ENCODE measurements at places on chromosomes 13 and 19.

GRCh38 chr13:92054389-92054788 is 656.0 kb downstream of the GPC5 start:
- no peak for DNase-seq

DNA sequence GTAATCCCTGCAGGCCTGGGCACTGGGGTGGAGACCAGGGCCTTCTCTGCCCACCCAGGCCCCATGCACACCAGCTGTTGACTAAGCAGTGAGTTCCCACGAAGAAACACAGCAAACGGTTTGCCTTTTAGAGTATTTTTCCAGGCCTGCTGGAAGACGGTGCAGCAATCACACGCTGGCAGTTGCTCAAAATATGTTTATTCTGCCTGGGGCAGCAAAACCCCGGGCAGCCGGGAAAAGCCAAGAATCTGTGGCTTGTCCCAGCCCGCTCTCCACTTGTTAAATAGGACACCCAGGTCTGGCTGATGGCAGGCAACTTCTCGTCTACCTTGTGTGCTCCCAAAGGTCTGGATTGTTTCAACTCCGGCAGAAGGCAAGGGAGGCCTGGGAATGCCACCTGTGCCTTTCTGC is 40.8 kb downstream of the GGACT start:
- DNase-seq: no peak

DNA sequence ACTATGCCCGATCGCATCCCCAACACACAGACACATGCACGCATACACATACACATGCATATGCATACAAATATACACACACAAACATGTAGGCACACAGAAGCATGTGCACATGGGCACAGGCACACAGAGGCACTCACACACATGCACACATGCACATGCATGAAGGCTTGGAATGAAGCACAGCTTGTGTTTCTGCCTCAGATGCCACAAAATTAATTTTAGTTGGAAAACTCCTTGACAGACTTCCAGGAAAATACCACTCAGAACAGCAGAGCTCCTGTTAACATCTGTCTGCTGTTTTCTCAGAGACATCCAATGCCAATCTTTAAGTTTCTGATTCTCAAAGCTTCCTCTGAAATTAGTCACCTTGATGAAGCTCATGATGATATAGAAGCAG is 532.7 kb downstream of the RFC3 start:
- DNase-seq: no peak

DNA sequence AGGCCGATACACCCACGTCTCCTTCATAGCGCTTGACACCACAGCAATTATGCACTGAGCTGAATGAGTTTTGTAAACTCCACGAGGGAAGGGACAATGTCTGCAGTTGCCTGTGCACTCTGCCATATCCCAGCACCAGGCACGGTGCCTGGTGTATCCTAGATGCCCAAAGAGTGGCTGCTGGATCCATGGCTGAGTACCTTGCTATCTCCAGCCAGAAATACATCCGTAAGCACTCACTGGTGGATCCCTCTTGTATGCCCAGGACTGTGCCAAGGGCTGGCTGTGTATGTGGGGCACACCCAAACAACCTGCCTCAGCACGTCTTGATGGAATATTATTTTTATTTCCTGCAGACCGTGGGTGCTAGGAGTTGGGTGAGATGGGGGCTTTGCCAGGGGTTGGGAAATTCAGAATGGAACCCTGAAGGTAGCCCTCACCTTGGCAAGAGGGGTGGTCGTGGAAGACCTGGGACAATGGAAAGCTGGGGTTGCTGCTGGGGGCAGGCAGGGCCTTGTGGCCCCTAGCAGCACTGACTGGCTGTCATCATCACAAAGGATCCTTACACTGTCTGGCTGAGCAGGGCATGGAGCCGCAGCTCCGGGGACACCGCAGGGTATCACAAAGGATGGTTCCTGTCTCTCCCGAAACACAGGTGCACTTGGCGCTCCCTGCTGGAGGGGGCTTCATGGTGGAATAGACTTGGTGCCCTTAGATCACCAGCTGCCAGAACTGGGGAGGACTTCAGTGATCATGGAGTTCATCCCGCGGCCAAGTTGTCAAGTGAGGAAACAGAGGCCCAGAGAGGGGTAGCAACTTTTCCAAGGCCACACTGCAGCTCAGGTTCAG is 131.3 kb downstream of the URI1 start:
- peak; percentile 48 for DNase-seq

DNA sequence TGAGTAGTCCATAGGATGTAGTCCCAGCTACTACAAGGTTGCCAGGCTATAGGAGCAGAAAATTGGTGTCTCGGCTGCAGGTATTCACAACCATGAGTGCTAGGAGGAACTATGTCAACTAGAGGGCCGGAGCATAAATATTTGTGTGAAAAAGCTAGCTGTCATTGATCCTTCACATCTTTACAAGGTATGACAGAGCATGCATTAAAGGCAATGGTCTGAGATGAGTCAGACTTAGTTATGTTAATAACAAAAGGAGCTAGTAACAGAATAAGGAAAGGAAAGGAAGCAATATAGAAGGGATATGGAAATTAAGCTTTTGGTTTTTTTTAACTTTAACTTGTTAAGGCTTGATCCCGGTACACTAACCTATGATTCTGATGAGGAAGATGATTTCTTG is 40.9 kb upstream of the PSG9 start:
- no peak for DNase-seq

- DNase-seq: no peak
Observed at GRCh38 chr19:18612051-18612771, 459 bp upstream of the TMEM59L start.

- DNase-seq: no peak
Observed at GRCh38 chr13:112441226-112441625, 65.1 kb downstream of the SPACA7 start.

DNA sequence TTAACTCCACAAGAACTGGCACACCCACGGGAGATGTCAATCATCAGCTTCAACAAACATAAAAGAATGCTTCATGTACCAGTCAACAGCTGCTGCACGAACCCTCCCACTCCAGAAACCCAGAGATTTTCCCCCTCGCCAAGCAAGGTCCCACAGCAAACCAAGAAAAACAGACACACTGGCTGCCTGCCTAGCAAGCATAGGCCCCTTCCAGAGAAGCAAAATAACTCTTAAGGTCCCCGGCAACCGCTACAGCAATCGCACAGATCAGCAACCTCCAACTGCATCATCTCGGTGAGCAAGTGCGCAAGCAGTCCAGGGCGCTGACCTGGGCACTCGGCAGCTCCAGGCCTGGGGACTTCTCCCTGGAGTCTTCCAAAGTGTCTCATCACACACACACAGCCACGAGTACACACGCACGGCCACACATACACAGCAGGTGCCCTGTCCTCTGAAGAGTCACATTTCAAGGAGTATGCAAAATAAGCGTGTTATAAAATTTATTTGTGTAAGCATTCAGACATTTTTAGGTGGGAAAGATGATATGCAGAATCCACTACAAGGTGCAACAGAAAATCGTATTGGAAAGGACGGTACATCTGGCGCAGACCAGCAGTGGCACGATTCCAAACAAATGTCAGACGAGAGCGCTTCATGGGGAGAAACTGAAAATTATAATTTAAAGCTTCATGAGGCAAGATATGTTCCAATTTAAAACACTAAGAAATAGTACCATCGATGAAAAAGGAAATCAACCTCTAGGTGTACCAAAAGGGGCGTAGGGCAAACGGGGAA is 125.0 kb downstream of the STK24 start:
- no peak for DNase-seq

DNA sequence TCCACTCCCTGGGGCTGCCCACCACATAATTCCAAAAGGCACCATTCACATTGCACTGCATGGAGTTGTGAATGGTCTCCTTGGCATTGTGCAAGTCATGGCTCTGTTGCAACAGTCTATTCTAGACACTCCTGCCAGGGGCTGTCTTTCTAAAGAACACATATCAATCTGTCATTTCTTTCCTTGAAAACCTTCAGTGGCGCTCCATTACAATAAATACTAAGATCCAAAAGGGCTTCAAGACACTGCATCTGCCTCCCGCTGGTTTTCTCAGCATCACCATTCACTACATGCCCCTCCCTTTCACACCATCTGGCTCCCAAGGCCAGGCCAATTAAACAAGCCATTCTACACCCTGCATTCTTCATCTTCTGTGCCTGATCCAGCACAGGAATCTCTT is 32.2 kb upstream of the TM9SF2 start:
- DNase-seq: peak; percentile 73

- no peak for DNase-seq
Observed at GRCh38 chr13:104784891-104785290, 1718.7 kb upstream of the SLC10A2 start.

DNA sequence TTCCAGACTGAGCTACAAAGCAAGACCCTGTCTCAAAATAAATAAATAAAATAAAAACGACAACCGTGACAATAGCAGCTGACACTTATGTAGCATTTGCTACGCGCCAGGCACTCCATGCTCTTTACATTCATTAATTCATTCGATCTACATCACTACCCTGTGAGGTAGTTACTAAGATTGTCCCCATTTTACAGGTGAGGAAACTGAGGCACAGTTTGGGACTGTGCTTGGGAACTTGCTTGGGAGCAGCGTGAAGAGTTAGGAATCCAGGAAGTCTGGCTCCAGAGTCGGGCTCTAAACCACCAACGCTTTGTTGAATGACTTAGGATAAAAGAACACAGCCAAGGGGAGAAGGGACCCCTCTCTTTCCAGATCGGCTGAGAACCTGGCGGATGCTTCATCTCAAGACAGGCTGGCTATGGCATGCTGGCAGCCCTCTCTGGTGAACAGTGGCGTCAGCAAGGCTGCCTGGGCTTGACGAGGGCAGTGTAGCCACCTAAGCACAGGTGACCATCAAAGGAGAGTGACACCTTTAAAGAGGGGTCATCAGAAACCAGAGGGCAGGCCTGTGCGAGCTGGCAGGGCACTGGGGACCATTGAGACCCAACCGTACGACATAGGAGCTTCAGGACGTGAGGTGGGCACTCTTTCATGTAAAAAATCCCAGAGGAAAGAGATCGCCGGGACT is 591 bp downstream of the DOHH start:
- DNase-seq: no peak

DNA sequence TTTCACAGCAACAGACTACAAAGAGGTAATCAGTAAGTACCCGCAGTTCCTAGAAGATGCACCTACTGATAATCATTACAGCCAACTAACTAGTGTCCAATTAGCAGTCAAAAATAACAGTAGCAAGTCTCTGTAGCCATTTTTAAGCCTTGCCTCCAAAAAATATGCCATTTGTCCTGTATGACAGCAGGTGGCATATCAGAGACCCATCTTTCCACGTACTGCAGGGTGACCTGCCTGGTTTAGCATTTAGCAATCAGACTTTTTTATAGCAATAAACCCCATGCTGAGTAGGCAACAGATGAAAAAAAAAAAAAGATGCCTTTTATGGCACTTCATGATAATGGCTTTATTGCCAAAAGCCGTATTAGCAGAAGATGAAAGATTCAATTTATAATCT is 155.3 kb upstream of the LSM14A start:
- DNase-seq: no peak

DNA sequence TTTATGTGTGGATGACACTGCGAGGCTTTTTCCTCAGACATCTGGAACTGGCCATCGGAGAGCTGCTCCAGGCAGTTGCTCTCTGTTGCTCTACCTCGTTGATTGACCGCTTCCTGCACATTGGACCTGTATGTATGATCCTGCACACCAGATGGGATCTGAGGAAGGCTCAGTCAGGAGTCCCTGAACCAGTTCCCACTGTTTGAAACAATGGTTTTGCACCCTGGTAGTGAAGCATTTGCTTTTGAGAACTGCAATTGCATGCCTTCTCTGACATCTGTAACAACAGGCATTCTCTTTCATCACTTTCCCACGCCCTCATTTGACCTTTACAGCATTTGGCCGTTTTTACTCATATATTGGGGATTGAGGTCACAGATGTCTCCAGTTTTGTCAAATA is 61.1 kb upstream of the NPAS1 start:
- no peak for DNase-seq

DNA sequence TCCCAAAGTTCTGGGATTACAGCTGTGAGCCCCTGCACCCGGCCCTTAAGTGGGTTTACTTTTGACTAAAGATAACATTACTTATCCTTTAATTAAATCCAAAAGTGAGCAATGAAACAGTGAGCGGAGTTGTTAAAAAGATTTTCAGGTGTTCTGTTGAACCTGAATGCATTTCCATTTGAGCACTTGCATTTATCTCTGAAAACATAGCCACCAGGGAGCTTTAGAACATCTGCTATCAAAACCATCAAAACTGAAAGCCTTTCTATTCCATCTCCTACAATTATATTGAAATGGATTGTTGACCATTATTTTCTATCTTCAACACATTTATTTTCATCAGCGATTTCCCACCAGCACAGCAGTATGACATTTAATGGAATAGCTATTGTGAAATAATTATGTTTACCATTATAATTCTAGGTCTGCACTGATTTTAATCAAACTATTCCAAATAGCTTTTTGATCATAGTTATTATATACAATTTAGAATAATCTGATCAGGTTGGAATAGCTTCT is 269.0 kb downstream of the FGF14 start:
- DNase-seq: no peak

GRCh38 chr19:3670796-3671679 is 29.2 kb downstream of the PIP5K1C start:
- peak; percentile 47 for DNase-seq

- no peak for DNase-seq
Observed at GRCh38 chr19:46063201-46063600, 22.4 kb upstream of the IGFL4 start.

DNA sequence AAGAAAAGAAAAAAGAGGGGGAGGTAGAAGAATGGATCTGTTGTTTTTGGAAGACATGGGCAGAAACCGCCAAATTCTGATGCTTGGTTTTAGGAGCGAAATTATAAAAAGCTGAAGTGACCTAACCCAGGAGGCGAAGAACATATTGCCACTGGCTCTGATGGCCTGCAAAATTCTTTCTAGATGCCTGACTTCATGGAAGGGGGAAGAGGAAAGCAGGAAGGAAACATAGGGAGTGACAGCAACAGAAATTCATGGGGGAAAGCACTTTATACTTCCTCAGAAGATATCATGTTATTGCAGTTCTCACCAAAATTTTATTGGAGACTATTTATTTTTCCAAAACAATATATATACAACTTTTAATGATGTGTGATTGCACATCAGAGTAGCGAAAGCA is 213.5 kb downstream of the DLEU7 start:
- no peak for DNase-seq

DNA sequence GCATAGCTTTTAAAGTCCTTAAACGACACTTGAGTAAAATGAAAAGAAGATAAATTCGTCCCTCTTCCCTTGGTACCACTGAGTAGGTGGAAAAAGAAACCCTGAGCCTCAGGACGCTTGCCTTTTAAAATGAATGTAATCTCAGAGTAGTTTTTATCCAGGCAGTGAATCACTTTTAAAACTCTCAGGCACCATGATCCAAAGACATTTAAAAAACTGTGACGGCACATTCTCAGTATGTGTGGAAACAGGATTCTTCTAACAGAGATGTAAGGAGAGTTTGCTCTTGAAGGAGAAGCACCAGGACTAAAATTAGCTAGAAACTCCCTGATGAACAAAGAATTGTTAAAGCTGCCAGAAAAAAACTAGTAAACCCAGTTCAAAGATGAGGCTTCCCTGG is 105.7 kb upstream of the SLC15A1 start:
- no peak for DNase-seq
